Germinal center (tissue), 1 donor: ENCODE measurements at places on chromosomes 7 and 10.

- no peak for DNase-seq
These were observed 11.9 kb upstream of the LMOD2 start for GRCh38 chr7:123643495-123644441.

- no peak for DNase-seq
These were observed 7.9 kb upstream of the CRTAC1 start for GRCh38 chr10:98038288-98038687.

DNA sequence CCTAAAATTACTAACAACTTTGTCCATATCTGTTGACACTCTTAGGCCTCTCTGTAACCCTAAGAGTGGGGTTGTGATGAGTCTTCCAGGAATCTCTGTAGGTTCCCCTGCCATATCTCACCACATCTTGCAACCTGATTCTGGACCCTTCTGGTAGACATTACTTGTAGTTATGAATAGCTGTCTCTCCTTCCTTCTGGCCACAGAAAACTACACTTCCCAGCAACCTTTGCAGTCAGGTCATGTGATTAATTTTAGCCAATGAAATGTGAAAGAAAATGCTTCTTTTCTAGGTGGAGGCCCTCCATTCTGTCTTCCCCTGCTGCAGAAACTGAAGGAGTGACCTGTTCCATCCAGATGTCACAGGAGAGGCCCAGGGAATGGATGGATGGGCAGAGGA, 147.6 kb upstream of the AOAH start:
- peak; percentile 40 for DNase-seq

GRCh38 chr10:9792181-9792580, 1225.5 kb upstream of the CELF2 start:
- no peak for DNase-seq

DNA sequence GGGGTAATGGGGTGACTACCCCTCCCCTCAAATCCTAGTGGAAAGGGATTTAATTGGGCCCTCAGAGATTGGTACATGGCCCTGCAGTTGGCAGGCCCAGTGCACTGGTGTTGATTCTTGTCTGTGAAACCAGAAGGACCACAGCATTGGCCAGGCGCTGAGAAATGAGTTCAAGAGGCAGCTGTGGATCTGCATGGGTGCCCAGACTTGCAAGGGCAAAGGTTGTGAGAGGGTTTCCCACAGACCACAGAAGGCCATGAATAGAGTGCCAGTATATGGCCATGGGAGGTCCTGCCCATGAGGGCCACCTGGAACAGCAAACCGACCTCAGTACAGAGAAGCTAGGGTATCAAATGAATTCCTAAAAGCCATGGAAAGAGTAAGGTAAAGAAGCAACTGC, 32.9 kb downstream of the TMEM168 start:
- DNase-seq, result no peak

- DNase-seq, result no peak
These were observed 44.2 kb upstream of the ADAM12 start for GRCh38 chr10:126432507-126432906.

DNA sequence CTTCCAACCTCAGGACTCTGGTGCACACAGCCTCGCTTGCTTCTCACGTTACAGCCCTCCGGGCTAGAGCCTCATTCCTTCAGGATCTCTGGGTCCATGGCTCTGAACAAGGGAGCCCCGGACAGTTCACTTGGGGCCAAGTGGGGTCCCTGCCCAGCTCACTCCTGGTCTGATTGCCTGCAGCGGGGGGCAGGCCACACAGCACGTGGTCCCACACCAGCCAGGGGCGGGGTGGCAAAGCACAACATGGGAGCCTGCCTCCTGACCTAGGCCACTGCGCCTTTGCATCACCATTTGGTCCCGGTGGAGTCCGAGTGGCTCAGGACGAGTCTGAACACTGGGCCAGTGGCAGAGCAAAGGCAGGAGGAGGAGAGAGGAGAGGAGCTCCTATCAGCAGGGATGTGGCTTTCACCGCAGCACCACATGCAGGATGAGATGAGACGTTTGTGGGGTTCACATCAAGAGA, 13.4 kb upstream of the CRYGN start:
- DNase-seq, result no peak

- DNase-seq, result no peak
These were observed 54.0 kb downstream of the OAT start for GRCh38 chr10:124364674-124365073.

DNA sequence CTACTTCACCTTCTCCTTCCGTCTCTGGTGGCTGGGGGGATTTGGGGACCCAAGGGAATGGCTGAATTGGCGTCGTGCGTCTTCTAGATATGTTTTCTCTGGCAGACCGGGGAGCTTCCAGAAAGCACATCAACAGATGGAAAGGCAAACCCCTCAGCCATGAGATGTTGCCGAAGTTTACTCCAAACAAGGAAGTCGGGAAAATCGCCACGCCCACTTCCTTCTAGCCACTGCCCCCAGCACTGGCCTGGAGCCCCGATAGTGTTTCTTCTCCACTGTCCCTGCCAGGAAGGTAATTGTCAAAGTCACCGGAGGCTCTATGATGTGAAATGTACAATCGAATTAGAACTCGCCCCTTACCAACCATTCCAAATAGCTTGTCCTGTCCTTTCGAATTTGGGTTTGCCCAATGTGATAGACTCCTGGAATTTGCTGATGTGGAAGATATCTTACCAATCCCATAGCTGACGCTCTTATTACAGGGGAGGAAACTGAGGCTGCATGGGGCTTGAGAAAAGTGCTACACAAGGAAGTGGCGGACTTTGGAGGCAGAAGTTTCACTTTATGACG, 191.0 kb downstream of the LSM5 start:
- DNase-seq, result no peak

DNA sequence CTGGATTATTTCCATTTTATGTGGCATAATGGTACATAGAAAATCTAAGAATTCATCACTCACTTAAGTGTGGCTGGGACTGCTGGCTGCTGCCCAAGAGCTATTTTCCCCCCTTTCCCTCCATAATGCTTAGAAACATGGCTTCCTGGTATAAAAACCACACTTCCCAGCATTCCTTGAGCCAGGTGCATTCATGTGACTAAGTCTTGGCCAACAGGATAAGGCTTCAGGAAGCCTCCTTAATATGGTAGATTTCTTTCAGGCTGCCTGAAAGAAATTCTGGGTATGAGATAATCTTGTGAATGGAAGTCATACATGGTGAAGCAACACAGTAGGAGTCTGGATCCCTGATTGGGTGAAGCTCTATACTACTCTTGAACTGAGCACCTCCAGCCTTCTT, 178.0 kb downstream of the JAZF1 start:
- DNase-seq, result no peak

- no peak for DNase-seq
These were observed 65.6 kb downstream of the NOD1 start for GRCh38 chr7:30412782-30413504.

- DNase-seq, result no peak
These were observed 16.1 kb downstream of the PRKAG2 start for GRCh38 chr7:151860771-151861170.

DNA sequence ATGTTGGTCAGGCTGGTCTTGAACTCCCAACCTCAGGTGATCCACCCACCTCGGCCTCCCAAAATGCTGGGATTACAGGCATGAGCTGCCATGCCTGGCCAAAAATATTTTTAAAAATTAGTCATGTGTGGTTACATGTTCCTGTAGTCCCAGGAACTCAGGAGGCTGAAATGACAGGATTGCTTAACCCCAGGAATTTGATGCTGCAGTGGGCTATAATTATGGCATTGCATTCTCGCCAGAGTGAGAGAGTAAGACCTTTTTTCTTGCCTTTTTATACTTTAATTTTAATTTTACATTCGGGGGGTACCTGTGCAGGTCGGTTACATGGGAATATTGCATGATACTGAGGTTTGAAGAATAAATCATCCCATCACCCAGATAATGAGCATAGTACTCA, 86.6 kb upstream of the ZNF92 start:
- DNase-seq, result no peak

DNA sequence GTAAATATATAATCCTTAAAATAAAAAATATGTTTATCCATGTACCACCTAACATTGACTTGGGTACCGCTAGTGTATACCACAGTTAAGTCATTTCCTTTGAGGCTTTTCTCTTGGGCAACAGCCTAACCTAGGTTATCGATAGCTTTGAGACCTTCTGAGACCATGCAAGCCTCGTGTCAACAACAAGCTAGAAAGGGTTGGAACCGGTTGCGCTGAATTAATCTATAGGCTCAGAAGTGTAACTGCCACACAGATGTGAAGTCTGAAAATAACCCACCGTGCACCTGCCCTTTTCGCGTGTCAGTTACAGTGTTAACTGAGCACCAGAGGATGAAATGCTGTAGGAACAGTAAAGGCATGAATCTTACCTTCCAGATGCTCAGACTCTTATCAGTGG, 59.8 kb downstream of the ARID5B start:
- DNase-seq, result peak; percentile 43

GRCh38 chr10:64350665-64351064, 829.5 kb downstream of the REEP3 start:
- DNase-seq, result no peak
